ENCODE measurements at places on chromosomes 5 and 9.

DNA sequence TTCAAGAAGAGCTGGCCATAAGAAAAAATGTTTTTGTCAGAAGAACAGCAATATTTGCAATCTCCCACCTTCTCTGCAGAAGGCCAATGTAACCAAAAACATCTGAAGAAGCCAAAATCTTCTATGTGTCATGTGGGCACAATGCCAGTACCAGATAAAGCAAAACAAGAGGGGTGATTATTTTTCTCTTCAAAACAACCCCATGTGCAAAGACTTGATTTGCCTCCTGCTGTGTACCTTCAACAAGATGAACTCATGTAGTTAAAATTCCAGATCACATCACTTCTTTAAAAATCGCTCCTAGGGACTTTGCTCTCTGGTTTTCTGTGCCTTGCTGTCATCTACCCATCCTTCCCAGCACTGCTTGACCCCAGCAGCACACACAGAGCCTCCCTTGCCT, 134.0 kb upstream of the MAP3K1 start:
- DNase-seq, result no peak

DNA sequence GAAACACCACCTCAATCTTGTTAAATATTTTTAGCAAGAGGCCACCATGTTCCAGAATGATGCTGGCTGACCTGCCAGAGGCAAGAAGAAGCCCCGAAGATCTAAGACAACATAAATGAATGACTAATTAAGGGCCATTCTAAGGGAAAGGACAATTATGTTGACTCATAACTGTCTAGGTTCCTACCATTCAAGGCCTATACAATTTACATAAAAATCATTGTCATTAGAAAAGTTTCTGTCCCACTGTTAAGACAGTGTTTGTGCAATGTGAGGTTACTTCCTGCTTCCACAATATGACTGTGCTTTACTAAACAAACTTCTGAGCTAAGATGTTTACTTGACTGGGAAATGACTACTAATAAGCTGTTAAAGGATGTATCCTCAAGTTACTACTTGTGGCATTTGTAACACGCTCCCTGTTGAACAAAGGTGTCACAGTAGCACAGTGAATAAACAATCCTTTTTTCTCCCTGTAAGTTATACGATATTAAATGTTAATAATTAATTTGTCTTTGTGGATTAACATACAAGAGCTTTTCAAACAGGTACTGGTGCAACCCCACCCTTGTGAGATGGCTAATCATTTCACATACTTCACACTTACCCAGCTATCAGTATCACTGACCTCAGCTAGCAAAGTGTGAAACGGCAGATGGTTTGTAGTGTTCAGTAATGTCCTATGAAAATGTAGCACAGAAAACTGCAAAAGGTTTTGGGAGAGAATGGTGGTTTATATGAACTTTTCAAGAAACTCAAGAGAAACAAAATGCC, 195.8 kb downstream of the EFNA5 start:
- no peak for DNase-seq

DNA sequence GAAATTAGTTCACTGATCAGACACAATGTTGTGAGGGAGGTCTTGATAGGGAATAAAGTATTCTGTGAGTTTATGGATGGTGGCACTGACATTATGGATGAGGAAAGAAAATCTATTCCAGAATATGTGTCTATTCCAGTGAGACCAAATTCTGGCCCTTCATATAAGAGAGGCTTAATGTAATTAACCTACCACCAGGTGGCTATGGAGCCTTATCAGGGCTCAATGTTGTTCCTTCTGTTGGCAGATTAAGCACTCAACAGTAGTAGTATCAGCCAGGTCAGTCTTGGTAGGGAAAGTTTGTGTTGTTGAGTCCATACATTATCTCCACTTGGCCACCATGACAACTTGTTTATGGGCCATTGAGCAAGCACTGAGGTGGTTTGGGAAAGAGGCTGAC, 41.7 kb upstream of the BARX1 start:
- DNase-seq, result no peak

DNA sequence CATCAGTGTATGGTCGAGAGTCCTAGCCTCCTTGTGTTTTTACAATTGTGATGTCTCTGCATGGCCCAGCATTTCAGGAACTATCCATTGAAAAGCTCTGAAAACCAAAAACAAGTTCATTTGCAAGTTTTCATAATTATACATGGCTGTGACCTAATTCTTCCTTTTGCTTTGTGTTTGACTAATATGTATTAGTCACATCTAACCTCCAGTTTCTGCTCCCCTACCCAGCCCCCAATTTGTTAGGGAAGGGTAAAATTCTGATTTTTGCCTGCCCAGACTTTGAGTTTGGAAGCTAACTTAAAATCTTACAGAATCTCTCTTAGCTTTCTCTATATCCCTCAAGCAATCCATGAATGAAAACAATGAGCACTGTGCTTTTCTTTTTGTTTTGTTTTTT, 128.2 kb upstream of the SEMA6A start:
- no peak for DNase-seq

GRCh38 chr9:76159293-76159926, 234.8 kb downstream of the RFK start:
- no peak for DNase-seq

DNA sequence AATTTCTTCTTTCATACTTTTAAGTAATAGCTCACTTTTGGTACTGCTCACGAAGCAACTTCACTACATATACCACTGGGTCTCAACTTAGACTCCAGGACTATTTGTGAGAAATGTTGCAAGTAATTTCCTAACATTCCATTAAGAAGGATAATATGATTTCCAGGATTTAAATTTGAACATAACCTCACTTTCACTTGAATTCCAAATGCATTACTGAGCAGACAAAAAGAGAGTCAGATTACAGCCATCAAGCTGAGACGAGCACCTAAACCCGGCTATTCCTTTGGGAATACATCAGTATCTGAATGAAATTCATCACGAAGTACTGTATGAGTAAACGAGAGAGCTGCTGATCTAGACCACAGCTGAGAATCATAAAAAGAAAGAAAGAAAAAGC, 47.3 kb downstream of the LIFR start:
- DNase-seq, result no peak

DNA sequence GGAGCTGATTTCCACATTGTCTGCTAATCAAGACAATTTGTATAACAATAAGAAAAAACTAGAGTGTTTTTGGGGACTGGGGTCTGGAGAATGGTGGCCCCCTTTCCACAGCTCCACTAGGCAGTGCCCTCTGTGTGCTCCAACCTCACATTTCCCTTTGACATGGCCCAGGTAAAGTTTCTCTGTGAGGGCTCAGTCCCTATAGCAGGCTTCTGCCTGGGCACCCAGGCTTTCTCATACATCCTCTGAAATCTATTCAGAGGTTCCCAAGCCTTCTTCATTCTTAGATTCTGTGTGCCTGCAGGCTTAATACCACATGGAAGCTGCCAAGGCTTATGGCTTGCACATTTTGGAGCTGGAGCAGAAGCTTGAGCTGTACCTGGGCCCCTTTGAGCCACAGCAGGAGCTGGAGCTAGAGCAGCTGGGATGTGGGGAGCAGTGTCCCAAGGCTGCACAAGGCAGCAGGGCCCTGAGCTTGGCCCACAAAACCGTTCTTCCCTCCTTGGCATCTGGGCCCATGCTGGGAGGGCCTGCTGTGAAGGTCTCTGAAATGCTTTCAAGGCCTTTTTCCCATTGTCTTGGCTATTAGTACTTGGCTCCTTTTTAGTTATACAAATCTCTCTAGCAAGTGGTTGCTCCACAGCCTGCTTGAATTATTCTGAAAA, 49.1 kb upstream of the VPS13A start:
- no peak for DNase-seq

GRCh38 chr9:129550199-129550839, 70.6 kb downstream of the C9orf50 start:
- DNase-seq, result no peak

GRCh38 chr9:130522233-130522808, 57.1 kb upstream of the FUBP3 start:
- DNase-seq, result no peak

DNA sequence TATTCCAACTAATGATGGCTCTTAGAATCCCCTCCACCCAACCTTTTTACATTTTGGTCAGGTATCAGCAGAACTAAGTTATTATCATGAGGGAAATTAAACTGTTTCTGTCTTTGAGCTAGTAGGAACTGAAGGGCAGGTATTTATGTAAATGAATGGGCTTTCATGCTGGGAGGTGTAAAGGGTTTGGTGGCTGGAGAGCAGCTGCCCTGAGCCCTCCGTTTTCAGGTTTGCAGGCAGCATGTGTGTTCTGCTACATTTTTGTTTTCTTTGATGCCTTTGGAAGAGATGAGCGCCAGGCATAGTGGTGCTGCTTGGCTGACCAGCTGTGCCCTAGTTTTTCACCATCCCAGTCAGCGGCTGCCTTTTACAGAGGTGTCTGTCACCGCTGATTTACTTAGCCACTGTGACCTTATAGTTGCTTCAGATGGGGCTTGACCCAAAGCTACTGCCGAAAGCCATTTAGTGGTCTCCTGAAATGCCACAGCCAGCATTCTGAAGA, 231.9 kb downstream of the MAST4 start:
- DNase-seq, result no peak

- no peak for DNase-seq
Measured at GRCh38 chr5:148776261-148776660, 50.1 kb upstream of the ADRB2 start.

All from HuH-7 (cell line).